Stimulated activated CD4-positive, alpha-beta T cell treated with anti-CD3 and anti-CD28 coated beads, Interleukin-2, amount 100 ng/mL, for 24 hours (primary cell): ENCODE measurements at places on chromosomes 5 and 9.

DNA sequence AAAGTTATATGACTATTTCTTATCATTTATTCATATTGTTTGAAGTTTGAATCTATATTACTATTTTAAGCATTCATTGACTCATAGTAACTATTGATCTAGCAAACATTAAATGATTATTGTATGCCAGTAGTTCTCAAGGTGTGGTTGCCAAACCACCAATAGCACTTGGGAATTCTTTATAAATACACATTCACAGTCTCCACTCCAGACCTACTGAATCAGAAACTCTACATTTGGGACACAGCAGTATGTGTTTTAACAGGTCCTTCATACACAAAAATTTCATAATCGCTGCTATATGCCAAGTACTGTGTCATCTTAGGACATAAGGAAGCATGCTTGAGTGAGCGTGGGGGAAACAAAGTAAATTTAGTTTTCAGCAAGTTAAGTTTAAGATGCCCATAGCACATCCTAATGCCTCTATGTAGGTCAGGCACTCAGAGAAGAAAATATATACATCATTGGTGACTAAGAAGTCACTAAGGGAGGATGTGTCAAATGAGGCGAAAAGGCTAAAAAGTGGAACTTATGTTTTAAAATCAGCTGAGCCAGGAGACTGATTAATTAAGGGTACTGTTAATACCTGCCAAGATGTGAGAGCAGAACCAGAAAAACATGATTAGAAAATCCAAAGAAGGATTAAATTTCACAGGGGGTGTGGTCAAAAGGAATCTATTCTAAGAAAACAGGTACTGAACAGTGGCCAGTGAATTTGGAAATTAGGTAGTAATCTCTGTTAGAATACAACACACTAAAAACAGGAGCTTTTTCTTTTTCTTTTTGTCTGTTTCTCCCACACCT is 340.8 kb downstream of the HCN1 start:
- no peak for DNase-seq

DNA sequence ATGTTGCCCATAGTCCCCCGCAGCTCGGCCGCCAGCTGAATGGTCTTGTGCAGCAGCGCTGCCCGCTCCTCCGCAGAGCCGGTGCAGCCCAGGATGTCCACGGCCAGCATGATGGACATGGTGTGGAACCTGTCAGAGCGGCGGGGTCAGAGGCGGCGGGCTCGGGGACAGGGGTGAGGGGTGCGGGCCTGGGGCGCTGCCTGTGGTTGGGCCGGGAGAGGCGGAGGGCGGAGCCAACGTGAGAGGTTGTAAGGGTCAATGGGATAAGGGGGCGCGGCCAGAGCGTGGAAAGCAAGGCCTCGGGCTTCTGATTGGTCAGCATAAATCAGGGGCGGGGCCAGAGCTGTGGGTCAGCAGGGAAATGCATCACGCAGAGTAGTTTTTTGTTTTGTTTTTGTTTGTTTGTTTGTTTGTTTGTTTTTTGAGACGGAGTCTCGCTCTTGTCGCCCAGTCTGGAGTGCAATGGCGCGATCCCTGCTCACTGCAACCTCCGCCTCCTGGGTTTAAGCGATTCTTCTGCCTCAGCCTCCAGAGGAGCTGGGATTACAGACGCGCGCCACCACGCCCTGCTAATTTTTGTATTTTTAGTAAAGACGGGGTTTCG is 6.8 kb upstream of the TOR2A start:
- DNase-seq, result no peak

DNA sequence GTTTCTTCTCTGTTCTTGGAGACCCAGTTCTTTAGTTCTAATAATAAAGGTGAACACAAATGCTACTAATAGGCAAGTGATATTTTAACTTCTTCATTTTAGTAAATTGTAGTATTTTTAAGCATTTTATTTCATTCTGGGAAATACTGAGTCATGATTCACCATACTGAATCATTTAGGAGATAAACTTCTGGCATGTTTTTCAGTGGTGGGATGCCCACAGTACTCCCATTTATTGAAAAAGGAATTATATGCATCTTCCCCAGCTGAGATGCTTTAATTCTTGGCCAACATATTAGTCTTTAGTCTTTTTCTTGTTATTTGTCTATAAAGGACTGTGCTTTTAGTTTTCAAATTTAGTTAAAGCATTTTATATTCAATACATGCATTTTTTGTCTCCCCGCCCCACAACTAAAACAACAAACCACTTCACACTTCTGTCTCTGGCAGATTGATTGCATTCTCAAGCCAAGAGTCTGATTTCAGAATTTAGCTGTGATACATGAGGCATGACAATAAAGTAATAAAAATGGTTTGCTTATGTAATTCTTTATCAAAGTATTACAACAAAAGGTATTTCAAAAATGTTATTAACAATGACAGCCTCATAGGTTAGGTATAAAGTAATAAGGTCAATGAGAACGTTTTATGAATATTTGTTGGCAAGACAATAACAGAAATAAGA is 125.2 kb upstream of the CDH18 start:
- DNase-seq, result no peak

- DNase-seq, result no peak
These were observed 28.7 kb downstream of the GTF3C4 start for GRCh38 chr9:132698989-132699388.

- no peak for DNase-seq
These were observed 13.4 kb downstream of the WNT8A start for GRCh38 chr5:138096997-138097828.

DNA sequence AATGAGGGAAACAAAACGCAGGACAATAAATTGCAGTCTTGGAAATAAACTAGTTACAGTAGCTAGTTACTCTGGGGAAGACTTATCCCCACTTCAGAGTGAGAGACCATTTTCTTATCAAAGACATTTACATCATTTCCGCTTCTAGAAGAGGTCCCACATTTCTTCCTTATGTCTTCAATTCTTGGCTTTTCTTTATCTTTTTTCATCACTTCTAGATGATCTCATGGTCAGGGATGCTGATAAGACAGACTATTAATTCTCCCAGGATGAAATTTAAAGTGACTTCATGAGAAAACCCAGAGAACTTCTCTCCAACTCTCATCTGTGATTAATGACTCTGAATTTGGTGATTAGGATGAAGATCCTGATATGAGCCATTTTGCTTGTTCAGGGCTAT is 229.1 kb downstream of the MTRR start:
- DNase-seq, result no peak

DNA sequence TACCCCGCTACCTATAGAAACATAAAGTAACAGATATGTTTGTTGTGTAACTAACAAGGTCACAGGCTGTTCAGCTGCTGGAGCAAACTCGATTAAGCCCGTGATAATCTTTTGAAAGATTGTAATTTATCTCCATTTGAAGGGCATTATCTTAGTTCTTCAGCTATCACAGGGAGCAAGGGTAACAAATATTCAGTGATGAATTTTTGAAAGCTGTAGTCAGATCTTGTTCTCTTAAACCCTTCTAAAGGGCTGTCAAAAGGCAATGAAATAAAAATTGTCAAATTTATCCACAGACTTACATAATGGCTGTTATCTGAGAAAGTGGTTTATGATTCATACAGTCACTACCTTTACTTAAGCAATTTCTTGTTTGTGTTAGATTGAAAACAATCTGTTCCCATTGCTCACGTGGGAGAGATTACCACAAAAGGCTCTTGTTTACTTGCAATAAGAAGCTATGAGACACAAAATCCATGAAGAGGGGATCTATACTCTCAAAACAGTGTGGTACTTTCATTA is 78.3 kb upstream of the ZNF608 start:
- no peak for DNase-seq

GRCh38 chr5:12250454-12250853 is 346.2 kb upstream of the CTNND2 start:
- no peak for DNase-seq
